NCI-H2081 treated with DMSO at 0.1 percent for 48 hours (cell line): ENCODE measurements at places on chromosomes 11 and 22.

- DNase-seq = no peak
Measured at GRCh38 chr22:46490538-46490937, 46.9 kb downstream of the CELSR1 start.

DNA sequence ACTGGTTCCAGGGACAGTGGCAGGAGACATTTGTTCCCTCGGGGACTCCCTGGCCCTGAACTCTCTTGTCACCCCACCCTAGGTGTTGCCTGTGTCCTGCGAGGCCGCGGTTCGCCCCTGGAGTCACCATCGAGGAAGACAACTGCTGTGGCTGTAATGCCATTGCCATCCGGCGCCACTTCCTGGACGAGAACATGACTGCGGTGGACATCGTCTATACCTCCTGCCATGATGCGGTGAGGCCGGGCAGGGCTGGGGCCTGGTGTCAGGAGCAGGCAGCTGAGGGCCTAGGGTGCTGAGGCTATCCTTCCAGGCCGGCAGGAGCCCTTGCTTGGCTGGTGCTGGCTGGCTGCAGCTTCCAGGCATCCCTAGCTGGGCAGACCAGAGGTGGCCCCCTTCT lies 17.7 kb upstream of the MYRF start:
- DNase-seq = no peak

DNA sequence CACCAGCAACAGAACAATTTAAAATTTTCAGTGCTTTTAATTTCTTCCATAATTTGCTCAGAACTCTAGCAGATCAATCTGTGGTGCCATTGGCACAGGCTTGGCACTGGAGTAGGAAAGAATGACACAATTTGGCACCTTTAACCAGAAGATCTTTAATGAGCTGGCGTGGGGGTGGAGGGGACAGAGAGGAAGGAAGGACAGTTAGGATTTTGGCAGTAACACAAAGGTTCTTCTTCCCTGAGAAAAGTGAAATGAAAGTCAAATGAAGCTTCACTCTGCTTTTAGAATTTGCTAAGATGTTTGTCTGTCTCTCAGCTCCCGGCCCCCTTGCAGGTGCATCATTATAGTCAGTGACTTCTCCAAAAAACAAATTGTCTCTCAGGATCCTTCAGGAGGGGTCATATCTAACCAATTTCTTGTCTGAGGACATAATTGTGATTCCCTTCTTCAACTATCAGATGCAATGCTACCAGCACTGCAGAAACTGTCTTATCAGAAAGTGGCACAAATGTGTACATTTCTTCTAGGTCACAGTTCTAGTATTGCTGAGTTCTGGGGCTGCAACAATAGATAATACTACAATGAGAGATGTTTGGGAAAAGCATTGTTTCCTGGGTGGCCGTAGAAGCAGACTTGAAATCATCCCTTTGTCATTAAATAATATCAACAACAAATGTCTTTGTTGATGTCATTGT lies 66.8 kb downstream of the CSTPP1 start:
- no peak for DNase-seq

DNA sequence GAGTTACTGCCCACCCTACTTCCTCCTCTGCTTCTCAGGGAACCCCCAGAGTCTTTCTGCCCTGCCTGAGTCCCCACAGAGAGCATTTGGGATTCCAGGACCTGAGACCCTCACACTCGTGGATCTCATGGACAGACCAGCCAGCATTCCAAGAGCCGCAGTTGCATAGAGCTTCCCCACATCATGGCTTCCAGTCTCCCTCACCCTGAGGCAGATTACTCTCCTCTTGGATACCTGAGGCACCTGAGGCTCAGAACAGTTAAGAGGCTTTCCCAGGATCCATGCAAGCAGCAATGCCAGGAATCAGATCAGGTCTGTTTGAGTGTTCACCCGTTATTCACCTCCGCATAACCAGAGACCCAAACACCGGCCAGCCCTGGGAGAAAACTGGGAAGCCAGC lies 102.2 kb downstream of the TRIM29 start:
- DNase-seq = no peak

- no peak for DNase-seq
Measured at GRCh38 chr22:43826142-43827002, 14.3 kb upstream of the EFCAB6 start.

GRCh38 chr22:39873965-39874364 lies 19.6 kb downstream of the ENTHD1 start:
- no peak for DNase-seq

DNA sequence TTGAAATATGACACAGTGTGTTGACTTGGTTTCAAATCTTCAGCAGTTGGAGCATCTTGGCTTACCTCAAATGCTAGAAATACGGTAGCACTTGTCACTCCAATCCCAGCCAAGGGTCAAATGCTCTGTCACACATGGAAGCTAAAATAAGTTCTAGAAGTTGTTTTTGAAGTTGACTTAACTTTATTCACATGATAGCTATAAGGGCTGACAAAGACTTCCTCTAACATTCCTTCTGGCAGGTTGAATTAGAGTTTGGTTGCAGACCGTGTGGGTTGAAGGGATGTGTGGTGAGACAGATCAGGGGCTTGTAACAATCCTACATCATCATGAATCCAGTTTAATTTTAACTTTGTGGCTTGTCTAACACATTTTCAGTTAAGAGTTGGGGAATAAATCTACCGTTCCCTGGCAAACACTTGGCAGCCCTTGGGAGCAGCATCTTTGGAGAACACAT lies 4.6 kb downstream of the SLN start:
- no peak for DNase-seq

DNA sequence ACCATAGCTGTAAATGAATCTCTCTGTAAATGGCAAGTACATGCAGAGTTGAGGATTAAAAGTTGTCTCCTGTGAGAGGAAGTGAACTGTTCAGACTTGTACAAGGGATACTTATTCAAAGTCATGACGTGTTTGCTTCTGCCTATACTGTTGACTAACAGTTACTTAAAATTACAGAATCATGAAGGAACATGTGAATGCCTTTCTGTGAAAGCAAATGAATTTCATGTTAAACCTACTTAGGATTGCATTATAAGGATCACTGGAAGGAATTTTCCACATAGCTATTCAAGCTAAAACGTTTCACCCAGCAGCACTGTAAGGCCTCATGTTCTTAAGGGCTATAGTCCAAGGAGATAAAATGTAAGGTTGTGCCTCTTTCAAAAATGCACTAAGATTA lies 93.4 kb upstream of the BIRC3 start:
- no peak for DNase-seq

- no peak for DNase-seq
Measured at GRCh38 chr22:22396741-22397291, 111.7 kb downstream of the ZNF280B start.

DNA sequence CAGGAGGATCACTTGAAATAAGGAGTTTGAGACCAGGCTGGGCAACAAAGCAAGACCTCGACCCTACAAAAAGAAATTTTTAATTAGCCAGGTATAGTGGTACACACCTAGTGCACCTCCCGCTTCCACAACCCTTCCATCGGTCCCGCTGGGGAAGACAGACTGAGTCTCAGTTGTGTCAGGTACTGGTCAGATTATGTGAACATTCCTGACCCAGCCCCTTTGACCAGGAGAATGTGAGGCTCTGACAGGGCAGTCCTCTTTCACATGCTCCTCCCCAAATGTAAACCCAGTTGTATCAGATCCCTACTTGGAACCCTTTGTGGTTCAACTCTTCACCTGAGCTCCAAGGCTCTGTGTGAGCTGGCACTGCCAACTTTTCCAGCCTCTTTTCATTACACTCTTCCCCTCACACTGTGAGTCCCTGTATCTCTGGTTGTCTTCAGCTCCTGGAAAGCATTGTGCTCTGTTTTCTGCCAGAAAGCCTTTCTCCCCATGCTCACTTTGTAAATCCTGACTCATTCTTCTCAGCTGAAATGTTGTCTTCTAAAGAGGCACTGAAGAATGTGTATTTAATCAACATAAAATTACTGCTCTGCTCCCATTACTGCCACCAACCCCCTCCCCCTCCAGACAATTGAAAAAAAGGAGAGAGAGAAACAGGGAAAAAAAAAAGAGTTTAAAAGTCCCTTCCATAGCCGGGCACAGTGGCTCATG lies 2.1 kb upstream of the TTLL12 start:
- DNase-seq = no peak
